Kidney capillary endothelial cell (primary cell): ENCODE measurements at places on chromosomes 11 and 22.

- no peak for DNase-seq
These were observed 64.7 kb upstream of the CDON start for GRCh38 chr11:126127284-126127845.

GRCh38 chr11:60195923-60196368 lies 13.1 kb upstream of the MS4A6A start:
- DNase-seq = no peak

DNA sequence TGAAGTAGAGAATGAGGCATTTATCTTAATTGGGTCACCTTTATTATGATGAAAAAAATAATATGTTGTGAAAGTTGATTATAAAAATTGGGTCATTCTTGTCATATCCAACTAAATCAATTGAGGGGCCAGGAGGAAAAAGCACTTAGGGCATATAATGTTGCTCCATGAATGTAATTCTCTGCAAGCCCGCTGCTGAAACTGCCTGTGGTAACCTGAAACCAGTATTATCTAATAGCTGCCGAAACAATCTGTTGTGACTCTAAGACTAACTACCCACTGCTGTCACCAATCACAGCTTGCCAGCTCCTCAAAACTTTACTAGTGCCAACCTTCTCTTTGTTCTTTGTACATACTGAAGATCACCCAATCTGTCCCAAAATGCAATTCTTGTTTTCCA lies 115.8 kb downstream of the ATG16L2 start:
- DNase-seq = no peak

DNA sequence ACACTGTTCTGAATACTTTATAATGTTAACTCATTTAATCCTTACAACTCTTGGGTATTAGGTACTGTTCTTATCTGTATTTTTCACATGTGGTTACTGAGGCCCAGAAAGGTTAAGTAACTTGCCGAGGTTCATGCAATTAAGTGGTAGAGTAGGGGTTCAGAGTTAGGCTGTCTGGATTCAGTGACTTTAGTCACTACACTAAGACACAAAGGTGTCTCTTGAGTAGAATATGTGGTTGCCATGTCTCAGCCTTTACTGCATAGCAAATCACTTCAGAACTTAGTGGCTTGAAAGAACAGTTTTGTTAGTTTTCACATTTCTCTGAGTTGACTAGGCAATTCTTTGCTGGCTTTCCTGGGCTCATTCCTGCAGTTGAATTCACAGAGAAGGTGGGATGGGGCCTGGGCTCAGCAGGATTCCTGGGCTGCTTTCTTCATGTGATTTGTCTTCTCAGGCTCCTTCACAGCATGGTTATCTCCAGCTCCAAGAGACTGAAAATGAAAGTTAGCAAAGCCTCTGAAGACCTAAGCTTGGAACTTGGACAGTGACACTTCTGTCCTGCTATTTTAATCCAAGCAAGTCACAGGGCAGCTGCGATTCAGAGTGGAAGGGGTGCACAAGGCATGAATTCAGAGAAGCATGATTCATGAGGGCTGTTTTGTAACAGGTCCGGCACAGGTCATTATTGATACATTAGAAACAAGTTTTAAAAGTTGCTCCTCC lies 68.3 kb downstream of the SPECC1L start:
- DNase-seq = no peak

- no peak for DNase-seq
These were observed 124.9 kb downstream of the MN1 start for GRCh38 chr22:27676545-27677213.

DNA sequence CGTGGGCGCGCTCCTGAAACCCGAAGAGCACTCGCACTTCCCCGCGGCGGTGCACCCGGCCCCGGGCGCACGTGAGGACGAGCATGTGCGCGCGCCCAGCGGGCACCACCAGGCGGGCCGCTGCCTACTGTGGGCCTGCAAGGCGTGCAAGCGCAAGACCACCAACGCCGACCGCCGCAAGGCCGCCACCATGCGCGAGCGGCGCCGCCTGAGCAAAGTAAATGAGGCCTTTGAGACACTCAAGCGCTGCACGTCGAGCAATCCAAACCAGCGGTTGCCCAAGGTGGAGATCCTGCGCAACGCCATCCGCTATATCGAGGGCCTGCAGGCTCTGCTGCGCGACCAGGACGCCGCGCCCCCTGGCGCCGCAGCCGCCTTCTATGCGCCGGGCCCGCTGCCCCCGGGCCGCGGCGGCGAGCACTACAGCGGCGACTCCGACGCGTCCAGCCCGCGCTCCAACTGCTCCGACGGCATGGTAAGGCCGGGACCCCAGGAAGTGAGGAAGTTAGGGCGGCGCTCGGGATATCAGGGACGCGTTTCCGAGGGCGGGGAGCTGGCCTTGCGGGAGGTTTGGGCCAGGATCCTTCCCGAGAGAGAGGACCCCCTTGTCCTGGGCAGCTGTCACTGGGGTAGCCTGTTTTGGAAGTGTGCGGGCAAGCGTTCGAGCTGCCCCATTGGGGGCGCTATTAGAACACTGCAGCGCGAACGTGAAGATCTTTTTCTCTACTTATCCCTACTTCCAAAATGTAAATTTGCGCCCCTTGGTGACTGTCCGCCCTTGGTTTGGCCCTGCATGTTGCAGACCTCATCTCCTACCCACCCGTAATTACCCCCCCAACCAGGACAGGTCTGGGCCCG lies 796 bp downstream of the MYOD1 start:
- no peak for DNase-seq
